SW 1271 (cell line): ENCODE measurements at places on chromosomes 12 and 14.

DNA sequence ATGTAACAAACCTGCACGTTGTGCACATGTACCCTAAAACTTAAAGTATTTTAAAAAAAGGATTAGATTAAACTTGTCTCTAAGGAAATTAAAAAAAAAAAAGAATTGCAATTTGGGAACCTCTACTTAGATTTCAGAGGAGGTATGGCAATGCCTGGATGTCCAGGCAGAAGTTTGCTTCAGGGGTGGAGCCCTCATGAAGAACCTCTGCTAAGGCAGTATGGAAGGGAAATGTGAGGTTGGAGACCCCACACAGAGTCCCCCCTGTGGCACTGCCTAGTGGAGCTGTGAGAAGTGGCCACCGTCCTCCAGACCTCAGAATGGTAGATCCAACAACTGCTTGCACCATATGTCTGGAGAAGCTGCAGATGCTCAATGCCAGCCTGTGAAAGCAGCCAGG, 279.6 kb upstream of the CCDC196 start:
- no peak for DNase-seq

- no peak for DNase-seq
Measured at GRCh38 chr14:33521192-33521591, 429.7 kb downstream of the EGLN3 start.

GRCh38 chr14:95206534-95206933, 49.2 kb upstream of the DICER1 start:
- DNase-seq: no peak

- DNase-seq: no peak
Measured at GRCh38 chr12:104618691-104619090, 161.9 kb downstream of the CHST11 start.

DNA sequence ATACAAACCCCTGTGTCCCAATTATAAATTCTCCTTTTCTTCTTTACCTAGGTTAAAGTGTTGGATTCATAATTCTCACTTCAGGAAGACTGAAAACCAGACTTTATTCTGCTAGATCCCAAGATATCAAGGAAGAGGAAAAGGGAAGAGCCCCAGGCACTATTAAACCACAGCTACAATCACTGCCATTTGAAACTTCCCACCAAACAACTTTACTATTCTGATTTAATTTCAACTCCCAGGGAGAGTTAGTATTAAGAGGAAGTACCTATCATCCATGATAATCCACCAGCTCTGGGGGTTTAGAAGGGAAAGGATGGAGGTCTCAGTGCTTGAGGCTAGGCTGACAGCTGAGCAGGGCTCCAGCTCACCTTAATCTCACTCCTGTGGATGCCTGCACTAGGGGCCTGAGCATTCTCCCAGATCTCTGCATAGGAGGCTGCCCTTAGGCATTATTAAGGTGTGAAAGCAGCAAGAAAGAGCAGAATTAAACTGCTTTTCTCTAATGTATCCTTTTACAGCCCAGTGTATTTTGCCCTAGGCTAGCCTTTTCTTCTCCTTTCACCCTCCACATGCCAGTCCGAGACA, 52.9 kb downstream of the MYF5 start:
- DNase-seq: no peak
